NCI-H1417 (cell line): ENCODE measurements at places on chromosomes 7 and 10.

DNA sequence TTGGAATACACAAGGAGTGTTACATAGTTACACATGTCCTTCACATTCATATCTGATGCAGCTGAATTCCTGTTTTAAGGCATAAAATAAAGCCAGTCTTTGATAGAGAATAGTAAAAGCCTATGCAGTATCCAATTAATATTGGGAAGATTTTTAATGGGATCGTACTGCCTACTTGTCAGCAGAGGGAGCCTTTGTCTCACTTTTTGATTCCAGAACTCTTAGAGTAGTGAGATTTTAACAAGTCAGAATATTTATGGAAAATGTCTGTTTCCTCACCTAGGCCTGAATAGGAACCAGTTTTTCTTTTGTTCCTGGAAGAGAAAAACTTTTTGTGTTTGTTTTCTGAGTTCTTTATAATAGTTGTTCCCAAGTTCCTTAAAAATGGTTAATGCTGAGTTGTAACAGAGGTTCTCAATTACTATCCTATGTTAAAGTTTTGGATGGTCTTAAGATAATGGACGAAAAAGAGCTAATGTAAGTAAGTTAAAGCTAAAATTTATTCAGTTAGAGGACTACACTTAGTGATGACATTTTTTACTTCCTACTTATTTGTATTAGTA lies 114.0 kb downstream of the BBS9 start:
- no peak for DNase-seq

GRCh38 chr10:133200621-133201031 lies 29.4 kb upstream of the UTF1 start:
- DNase-seq: no peak

- no peak for DNase-seq
Observed at GRCh38 chr7:127413326-127413725, 20.8 kb upstream of the ZNF800 start.

GRCh38 chr10:116694243-116694926 lies 48.0 kb downstream of the HSPA12A start:
- peak; percentile 1 for DNase-seq

DNA sequence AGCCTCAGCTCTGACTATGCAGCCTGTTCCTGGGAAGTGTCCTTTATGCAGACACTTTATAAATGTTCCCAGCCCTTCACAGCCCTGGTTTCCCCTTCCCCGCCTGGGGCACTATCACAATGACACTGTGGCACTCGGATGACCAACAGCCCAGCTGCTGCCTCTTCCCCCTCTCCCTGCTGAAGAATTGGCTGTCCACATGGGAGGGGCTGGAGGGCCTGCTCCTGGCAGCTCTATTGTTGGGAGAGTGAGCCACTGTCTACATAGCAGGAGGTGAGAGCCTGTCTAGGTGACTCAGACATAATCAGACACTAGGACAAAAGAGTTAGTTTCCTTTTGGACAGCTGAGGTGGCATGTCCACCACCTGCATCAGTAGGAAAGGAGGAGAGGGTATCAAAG lies 437.5 kb downstream of the PLXNA4 start:
- DNase-seq: no peak

GRCh38 chr7:13908667-13909397 lies 80.6 kb downstream of the ETV1 start:
- peak; percentile 91 for DNase-seq

- no peak for DNase-seq
Observed at GRCh38 chr7:47574482-47575329, 7.2 kb downstream of the TNS3 start.

DNA sequence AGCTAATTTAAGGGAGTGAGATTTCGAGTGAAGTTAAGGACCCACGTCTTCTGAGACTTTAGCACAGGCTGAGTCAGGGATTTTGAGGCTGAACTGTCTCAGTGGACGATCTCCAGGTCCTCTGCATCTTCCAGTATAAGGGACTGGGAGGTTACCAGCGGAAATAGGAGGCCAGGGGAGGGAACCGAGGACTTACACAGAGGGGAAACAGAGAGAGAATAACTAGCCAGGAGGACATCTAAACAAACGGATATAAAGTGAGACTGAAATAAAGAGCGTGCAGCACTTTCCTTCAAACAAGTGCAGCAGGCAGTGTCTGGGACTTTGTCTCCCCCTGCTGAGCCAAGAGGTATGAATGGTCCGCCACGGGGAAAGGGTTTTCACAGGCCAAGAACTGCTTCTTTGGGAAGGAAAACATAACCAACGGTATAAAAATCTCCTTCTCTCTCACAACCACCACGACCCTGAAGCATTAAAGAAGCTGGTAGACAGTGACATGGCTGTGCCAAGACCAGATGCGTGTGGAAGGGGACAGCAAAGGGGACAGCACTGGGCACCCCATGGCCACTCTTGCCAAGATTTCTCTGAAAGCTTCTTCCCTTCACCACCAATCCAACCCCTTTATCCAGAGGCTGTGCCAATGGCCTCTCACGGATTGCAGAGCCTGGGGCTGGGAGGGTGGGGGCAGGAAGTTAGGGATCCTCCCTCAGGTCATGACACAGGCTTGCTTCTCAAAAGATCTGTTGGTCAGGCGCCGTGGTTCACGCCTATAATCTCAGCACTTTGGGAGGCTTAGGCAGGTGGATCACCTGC lies 72.0 kb downstream of the SLC37A3 start:
- DNase-seq: peak; percentile 60
